Adrenal gland (tissue), 19 donors: ENCODE measurements at places on chromosomes 2 and 18. TPM values are rescaled to one million over a fixed set of nuclear protein-coding genes. Genes with fewer than 3 reads are reported as not detected.

GRCh38 chr2:182906454-182906853 is 40.0 kb upstream of the FRZB start:
- DNase-seq, result no peak

DNA sequence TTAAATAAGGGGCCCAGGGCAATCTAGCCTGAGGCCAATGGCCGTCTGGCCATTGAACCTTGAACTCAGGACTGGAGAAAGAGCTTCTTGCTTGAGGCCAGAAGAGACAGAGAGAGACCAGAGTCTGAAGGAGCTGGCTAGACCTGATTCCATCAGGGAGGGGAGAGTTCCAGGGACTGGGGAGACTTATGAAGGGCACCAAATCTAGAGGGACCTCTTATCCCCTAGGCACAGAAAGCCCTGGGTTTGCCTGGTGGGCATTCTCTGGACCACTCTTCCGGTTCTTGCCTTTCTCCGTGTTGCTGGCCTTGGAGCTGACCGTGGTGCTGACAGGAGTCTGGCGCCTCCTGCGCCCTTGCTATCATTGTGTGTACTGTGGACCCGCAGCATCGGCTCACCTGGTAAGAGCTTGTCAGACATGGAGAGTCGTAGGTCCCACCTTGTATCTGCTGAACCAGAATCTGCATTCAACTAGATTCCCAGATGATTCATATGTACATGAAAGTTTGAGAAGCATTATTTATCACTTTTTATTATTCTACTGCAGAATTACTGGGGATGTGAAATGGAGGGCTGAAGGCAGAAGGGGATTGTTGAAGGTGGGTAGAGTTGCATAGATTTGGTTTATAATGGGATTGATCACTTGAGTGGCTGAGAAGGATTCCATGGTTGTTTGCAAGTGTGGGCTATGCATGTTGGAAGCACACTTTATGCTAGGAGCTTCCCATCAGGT is 4.3 kb upstream of the TRPM8 start:
- peak; percentile 4 for DNase-seq

- no peak for DNase-seq
These were observed 134.8 kb downstream of the GCA start for GRCh38 chr2:162478721-162479129.

GRCh38 chr2:80193566-80193965 is 111.0 kb downstream of the LRRTM1 start:
- no peak for DNase-seq

DNA sequence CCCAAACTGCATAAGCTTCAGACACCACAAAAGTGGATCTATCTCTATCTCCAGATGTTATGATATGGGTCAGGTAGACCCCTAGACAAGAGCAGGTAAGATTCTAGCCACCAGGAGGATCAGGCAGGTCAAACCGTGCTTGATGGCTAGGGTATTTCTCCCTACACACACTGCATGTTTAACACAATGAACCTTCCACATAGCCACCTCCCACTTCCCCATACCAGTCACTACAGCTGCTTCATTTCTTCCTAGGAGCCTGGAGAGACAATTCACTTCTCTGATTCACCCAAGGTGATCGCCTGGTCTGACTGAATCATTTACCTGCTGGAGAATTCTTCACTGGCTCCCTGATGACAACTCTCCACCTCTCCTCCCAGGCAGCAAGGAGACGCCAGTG is 66.0 kb upstream of the MYCN start:
- no peak for DNase-seq

DNA sequence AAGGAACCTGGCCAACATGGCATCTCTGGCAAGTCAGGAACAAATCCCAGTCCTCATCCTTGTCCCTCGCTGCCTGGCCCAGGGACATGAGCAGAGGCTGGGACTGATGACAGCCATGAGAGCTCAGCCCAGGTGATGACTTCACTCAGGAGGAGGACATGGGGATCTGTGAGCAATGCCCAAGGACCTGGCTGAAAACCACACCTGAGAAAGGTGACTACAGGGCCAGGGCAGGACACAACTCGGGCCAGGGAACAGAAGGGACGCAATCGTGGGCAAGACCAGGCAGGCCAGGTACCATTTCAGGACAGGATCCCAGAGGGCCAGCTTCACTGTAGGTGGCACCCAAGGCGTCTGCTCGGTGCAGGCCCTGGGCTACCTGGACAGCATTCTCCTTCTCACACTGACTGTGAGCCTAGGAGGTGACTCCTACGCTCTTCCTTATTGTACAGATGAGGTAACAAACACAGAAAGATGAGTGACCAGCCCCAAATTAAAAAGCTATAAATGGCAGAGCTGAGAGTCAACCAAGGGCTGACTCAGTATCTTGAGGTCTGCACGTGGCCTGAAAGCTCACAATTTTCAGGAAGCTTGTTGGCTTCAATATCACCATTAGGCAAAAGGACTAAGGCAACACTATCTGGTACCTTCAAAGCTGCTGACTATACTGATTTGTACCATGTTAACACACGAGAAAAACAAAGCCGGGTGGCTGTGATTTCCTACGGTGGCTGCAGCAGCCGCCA is 141.1 kb downstream of the EIPR1 start:
- no peak for DNase-seq

DNA sequence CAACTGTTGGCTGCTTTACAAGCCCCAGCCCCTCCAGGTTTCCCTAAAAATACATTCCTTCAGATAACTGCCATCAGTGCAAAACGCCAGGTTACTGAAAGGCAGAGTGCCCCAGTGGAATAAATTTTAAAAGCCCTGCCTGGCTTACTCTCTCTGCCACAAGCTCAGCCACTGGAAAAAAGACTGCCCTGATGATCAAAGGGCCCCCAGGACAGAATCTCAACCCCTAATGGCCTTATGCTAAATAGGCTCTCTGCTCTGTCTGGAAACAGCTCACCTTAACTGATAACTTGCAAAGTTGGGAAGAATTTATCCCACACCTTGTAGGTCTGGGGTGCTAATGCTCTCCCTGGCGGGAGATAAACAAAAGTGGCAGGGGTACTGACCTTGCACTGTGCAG is 33.9 kb downstream of the CFAP53 start:
- DNase-seq, result no peak

DNA sequence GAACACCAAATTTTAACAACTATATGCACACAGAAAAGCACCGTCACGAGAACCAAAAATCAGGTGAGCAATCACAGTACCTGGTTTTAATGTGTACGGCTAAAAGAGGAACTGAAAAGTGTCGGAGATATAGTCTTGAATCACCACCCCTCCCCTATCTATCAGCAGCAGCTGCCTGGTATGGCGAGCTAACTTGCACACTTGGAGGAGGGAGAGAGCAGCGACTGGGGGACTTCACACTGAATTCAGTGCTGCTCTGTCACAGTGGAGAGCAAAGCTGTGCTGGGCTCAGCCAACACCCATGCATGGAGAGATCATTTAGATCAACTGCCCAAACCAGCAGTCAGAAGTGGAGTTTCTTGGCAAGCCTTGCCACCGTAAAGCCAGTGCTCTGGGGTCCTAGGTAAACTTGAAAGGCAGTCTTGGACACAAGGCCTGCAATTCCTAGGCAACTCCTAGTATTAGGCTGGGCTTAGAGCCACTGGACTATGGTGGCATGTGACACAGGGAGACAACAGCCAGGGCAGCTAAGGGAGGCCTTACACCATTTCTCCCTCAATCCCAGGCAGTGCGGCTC is 89.2 kb upstream of the CD226 start:
- DNase-seq, result no peak

DNA sequence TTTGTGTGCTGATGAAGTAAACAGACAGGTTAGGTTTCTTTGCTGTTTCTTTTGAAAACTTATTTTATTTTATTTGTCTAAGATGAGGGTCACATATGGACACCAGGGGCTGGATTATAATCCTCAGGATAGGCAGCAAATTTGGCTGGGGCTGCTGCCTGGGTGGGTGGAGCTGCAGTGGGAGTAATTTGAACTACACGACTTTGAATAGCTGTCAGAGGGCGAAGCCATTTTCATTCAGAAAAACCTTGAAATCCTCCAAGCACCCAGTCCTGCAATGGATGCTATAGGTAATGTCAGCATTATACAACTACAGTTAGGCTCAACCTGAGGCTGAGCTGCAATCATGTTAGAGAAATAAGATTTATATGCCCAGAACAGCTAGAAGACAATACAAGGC is 16.6 kb downstream of the SETBP1 start:
- DNase-seq, result no peak

DNA sequence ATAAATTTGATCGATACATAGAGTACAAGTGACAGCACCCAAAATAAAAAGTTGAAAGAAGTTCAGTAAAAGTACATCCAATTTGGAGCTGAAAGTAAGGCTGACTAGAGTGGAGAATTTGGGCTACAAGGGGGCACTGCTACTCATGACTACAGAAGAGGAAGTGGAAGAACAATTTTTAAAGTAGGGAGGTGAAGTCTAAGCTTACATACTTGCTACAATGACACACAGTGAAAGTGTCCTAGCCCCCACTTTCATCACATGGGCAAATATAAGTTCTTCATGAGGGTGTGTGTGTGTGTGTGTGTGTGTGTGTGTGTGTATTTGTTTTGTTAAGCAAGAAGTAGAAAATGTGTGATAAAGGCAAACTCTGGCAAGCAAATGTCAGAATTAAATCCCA is 45.7 kb downstream of the MAP3K2 start:
- no peak for DNase-seq

The DTNB gene
- 8.8 TPM for total RNA-seq

DNA sequence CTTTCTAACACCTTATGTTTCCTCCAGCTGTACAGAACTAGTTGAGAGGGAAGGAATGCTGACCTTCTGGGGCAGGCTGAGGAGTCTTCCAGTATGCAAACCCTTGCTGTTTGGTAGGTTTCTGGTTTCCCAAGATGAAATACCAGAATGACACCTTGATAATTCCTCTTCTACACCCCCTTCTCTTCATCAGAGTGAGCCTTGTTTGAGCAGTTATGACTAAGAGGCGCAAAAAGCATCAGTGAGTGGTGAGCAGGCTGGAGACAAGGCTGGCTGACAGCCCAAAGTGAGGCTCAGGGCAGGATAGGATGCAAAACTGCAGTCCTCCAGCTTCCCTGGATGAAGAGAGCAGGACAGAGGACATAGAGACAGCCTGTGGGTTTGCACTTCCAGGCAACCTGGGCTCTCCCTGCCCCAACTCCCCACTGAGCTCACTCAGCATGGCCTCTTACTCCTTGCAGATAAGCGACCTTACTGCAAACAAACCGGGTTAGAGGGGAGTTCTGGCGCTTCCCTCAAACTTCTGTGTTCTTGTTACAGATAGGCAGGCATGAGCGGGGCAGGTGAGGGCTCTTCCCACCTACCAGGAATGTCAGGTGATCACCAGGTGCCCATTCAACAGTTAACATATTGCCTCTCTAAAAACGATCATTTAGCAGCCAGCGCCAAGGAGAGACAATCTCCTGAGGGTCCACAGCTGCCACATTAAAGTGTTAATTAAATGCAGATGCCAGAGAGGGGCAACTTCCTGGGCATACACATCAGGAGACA is 5.4 kb downstream of the MPPE1 start:
- DNase-seq, result no peak

The RGPD3 gene
- 0.08 TPM for total RNA-seq

- no peak for DNase-seq
These were observed 127.1 kb upstream of the LYPD1 start for GRCh38 chr2:132797071-132797470.

The FTCDNL1 gene
- 19.1 TPM for total RNA-seq

The DIPK1C gene
- total RNA-seq, result not detected

DNA sequence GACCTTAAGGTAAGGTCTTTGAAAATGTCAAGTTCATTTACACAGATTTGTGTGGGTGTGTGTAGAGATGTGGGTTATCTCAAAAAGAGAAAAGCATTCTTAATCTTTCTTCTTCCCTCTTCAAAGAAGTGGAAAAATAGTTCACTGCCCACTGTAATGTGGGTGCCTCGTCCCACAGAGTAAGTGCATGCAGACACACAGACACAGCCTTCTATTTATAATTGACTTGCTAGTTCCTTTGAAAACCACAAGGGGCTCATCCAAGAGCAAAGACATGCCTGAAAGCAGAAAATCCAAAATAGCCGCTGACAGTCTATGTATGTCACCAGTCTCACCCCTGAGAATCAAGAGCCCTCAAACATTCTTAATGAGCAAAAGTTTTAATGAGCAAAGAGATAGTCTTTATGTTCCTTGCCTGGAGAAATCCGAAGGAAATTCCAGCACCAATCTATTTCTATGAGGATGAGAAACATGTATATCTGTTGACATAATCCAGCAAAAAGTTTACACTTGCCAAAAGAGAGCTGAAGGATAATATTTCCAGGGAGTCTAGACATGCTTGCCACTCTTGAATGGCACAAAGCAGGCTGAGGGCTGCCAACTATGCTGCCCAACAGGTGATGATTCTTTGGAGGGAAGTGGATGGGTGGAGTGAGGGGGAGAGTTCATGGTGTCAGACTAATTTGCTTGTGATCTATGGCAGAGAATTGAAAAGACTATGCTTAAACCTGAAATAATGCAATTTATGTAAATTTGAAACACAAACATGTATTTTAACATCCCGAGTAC is 93.9 kb downstream of the ACVR1 start:
- no peak for DNase-seq

DNA sequence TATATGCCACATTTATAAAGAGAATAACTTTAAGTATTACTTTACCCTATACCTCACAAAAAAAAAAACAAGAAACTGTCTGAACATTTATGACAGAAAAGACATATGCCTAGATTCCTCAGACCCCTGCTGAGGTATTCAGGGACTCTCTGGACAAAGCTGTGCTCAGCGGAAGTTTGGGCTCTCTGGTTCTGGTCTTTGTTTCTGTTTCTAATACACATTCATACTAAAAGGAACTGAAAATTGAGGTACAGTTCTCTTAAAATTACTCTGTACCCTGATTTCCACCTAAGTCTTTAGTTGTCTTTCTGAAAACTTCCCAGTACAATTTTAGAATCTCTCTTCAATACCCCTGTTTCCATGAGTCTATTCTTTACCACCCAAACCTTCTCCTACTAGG is 160.3 kb downstream of the IKZF2 start:
- no peak for DNase-seq

The LRPPRC gene
- total RNA-seq, result 69.2 TPM

The LAMA1 gene
- total RNA-seq, result 0.16 TPM

- DNase-seq, result no peak
These were observed 28.5 kb upstream of the MCFD2 start for GRCh38 chr2:46943881-46944798.

- DNase-seq, result peak; percentile 90
These were observed at the start of gene RAB31 for GRCh38 chr18:9708057-9708433. TSS of gene RAB31 (plus strand) at chr18:9708301. CDS start at chr18:9708406, 105 bp downstream.

GRCh38 chr2:225309516-225309915 is 90.0 kb upstream of the NYAP2 start:
- no peak for DNase-seq

The GALNT3 gene
- total RNA-seq, result 0.90 TPM

The NXPH2 gene
- total RNA-seq, result not detected

GRCh38 chr2:240041363-240041762 is 11.1 kb upstream of the OR6B2 start:
- no peak for DNase-seq
